Dermis blood vessel endothelial cell (primary cell): ENCODE measurements at places on chromosomes 13 and 19. TPM values are rescaled to one million over a fixed set of nuclear protein-coding genes. Genes with fewer than 3 reads are reported as not detected.

RYR1 gene
- under 0.01 and 0.14 TPM in 2 replicates for total RNA-seq

KIR2DL4 gene
- not detected in 2 replicates for total RNA-seq

CEACAM21 gene
- 3.2 and 9.4 TPM in 2 replicates for total RNA-seq

ADAMTSL5 gene
- total RNA-seq: 0.19 TPM in 1 of 2 replicates, not detected in the other

CCNE1 gene
- 5.3 and 8.1 TPM in 2 replicates for total RNA-seq

LILRB4 gene
- total RNA-seq: not detected in 2 replicates

TMEM190 gene
- not detected in 2 replicates for total RNA-seq

MYO9B gene
- total RNA-seq: 53.6 and 62.1 TPM in 2 replicates

BEST2 gene
- not detected in 2 replicates for total RNA-seq

PROSER1 gene
- total RNA-seq: 17.9 TPM in 2 replicates

LGI4 gene
- 0.34 TPM in 1 of 2 replicates, not detected in the other for total RNA-seq

DPY19L3 gene
- 37.8 and 44.6 TPM in 2 replicates for total RNA-seq

AMER2 gene
- not detected in 2 replicates for total RNA-seq

GNG7 gene
- 1.0 and 1.4 TPM in 2 replicates for total RNA-seq

RUBCNL gene
- total RNA-seq: under 0.01 and 0.05 TPM in 2 replicates
